ENCODE measurements at places on chromosomes 3 and 15. TPM values are rescaled to one million over a fixed set of nuclear protein-coding genes. Genes with fewer than 3 reads are reported as not detected.

The RPUSD3 gene
- total RNA-seq: 56.4 TPM

The CELF6 gene
- 0.17 TPM for total RNA-seq

The IGSF11 gene
- not detected for total RNA-seq

The GPR62 gene
- not detected for total RNA-seq

The STXBP5L gene
- total RNA-seq: not detected

The STAB1 gene
- total RNA-seq: not detected

The KLHL6 gene
- 0.11 TPM for total RNA-seq

The IGF2BP2 gene
- total RNA-seq: 165 TPM

The TRPC1 gene
- 6.2 TPM for total RNA-seq

The TMOD2 gene
- 8.6 TPM for total RNA-seq

The KLHL40 gene
- total RNA-seq: not detected

The PODXL2 gene
- 2.5 TPM for total RNA-seq

The PIF1 gene
- 16.0 TPM for total RNA-seq

The IFT57 gene
- total RNA-seq: 44.4 TPM

The PRR20G gene
- not detected for total RNA-seq

The ZPLD1 gene
- 0.46 TPM for total RNA-seq

The CMC1 gene
- total RNA-seq: 29.1 TPM

The IL17RE gene
- total RNA-seq: 12.8 TPM
